Posterior cingulate gyrus (tissue), 11 donors: ENCODE measurements at places on chromosomes 16 and 17.

- DNase-seq = no peak
Observed at GRCh38 chr17:70074956-70075355, at the start of gene KCNJ16. KCNJ16 (plus strand) TSS chr17:70075225; CDS start chr17:70132088, 56,863 bp downstream.

DNA sequence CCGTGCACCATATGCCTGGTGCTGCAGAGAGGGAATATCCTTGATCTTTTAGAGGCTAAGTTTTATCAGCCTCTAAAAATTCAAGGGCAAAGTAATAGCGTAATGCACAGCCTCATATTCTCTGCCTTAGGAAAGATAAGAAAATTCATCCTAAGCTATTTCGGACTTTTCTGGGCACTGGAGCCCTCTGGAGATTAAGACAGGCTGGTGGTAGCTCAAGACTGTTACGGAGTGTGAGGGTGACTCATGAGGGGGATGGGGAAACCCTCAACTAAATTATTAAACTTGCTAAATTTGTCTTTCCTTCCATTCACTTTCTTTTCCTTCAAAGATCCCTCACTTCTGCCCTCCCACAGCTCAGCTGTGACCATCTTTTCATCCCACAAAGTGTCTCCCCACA, 73.3 kb downstream of the RPH3AL start:
- no peak for DNase-seq

- no peak for DNase-seq
Observed at GRCh38 chr17:48456589-48456988, 26.6 kb upstream of the SKAP1 start.

GRCh38 chr17:3213587-3213986, 6.1 kb downstream of the OR1A1 start:
- no peak for DNase-seq

DNA sequence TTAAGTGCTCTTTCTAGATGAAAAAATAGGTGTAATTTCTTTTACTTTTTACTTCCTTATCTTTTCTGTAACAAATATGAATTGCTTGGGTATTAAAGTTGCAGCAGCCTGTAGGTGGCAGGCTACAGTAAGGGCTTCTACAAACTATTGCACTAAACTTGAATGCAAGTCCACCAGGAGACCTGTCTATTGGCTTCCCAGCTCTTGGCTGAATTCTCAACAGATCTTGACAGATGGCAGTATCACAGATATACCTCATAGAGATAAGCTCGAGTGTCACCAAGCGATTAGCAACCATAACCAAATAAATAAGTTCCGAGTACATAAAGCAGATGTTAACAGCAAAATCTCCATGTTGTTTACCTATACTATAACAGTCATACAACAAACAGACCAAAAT, 5.9 kb downstream of the BBS2 start:
- no peak for DNase-seq

- DNase-seq = no peak
Observed at GRCh38 chr17:59299400-59300092, 31.9 kb upstream of the YPEL2 start.

DNA sequence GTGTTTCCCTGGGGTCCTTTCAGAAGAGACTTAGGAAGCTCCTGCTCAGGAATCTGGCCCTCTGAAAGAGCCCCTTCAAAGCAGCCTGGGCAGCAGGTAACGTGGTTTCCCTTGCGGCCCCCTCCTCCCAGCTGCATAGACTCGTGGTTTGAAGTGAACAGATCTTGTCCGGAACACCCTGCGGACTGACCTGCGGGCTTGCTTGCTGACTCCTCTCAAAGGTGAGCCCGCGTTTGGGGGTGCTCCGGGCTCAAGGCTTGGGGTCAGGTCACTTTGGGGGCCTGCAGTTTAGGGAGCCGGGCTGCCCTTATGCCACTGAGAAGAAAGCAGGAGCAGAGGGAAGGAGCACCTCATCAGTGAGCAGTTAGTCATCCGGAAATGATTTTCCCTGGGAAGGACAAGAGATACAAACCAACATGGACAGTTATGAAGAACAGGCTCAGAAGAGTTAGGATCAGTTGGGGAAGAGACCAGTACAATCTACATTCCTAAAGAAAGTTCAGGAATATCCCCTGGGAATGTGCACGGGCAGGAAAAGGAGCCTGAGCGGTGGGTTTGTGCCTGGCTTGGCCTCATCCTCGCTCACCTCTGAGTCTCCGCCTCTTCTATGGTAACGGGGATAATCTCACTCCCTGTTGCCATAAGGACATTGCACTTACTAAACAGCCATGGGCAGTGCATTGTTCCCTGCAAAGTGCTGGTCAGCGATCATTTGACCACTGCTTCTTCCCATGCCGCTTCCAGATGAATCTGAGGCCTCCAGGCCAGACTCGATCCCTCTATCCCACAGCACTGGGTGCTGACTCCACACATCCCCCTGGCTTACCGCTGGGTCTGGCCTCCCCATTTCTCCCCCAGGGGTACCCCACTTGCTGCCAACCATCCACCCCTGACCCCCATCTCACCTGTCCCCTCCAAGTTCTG, 10.0 kb downstream of the LDHD start:
- no peak for DNase-seq

DNA sequence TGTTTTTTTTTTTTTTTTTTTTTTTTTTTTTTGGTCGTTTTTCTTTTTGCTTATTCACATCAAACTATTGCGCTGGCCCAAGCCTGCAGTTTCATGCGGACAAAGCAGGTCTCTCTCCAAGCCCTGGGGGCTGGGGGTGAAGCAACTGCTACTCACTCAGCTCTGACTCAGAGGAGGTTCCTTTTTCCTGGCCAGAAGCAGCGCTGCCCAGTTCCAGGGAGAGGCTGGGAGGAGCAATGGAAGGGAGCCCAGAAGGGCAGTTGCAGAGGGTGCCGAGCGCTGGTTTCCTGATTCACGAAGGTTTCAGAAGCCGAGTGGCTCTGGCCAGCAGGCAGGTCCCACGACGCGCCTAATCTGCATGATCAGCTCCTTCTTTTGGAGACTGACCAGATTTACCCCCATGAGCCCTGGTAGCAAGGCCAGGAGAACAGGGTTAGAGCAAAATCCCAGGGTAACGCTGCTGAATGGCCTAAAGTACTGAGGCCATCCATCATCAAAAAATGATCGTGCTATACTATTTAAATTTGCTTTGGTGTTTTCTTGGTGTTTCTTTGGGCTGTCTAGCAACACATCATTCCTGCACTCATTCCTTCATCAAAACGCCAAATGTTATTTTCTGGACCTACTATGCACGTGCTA, 144.7 kb upstream of the SOX9 start:
- DNase-seq = peak; percentile 62

DNA sequence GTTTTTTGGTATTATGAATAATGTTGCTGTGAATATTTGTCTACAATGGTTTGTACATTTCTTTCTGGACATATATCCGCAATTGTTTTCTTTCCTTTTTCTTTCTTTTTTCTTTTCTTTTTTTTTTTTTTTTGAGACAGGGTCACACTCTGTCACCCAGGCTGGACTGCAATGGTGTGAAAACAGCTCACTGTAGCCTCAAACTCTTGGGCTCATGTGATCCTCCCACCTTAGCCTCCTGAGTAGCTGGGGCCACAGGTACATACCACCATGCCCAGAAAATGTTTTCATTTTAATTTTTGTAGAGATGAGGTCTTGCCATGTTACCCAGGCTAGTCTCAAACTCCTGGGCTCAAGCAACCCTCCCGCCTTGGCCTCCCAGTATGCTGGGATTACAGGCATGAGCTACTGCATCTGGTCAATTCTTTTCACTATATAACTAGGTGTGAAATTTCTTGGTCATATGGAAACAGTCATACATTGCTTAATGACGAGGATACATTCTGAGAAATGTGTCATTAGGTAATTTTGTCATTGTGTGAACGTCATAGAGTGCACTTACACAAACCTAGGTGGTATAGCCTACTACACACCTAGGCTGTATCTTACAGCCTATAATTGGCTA, 15.2 kb downstream of the IL21R start:
- DNase-seq = no peak

DNA sequence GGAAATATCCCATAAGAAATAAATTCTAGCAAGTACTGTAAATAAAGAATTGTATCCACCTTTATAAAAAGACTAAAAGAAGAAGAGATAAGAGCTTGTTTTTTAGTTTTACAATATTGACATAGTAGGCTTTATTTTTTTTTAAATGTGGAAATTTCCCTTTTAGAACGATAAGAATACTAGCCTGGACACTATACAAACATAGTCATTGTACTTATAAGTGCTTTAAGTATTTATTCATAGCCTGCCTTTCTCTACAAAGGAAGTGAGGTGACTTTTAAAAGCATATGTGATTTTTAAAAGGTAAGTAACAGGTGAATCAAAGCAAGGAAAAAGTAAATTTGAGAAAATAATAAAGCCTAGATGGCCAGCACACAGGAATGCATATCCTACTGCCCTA, 17.7 kb downstream of the TOX3 start:
- DNase-seq = no peak

DNA sequence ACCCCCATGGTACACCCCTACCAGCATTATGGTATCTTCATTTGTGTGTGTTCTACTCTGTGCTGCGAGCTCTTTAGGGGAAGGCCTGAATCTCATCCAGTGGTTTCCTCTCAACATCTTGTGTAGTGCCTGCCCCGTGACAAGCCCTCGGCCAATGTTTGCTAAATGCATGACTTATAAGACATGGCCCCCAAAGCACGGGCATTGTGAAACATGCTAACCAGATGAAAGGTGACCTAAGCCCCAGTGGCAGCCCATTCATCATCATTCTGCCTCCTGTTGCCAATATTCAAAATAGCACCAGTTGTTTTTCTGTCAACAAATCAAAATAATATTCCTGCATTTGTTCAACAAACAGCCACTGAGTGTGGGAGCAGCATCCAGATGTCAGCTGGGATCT, 108.8 kb upstream of the HSBP1 start:
- DNase-seq = no peak

- no peak for DNase-seq
Observed at GRCh38 chr16:29854520-29855100, 8.4 kb downstream of the CDIPT start.
